ENCODE measurements at places on chromosomes 4 and X.
A peak's percentile ranks its signal among the peaks of the same experiment; 100 is the strongest.

DNA sequence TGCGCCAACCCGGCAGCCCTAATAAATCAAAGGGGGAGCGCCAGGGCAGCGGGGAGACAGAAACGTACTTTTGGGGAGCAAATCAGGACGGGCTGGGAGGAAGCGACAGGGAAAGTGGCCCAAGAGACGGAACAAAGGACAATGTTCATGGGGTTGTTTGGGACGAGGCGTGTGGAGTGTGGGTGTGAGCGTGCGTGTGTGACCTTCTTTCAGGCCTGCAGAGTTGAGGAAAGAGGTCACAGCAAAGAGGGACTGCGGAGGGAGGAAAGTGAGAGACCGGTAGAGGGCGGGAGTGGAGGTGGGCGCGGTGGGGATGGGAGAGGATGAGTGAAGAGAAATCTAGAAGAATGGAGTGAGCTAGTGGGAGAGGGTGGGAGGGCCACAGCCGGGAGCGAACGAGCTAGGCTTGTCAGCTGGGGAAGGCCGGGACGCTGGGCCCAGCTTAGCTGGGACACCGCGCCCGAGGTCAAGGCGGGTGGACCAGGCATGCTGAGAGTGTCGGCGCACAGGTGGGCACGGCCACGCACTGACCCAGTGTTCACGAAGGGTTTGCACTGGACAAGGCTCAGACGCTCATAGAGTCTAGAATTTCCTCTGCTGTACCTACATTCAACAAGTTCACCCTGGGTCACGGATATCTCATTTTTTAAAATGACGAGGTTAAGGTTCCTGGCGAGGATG is 14.7 kb upstream of the PITX2 start:
- DNase-seq: no peak

DNA sequence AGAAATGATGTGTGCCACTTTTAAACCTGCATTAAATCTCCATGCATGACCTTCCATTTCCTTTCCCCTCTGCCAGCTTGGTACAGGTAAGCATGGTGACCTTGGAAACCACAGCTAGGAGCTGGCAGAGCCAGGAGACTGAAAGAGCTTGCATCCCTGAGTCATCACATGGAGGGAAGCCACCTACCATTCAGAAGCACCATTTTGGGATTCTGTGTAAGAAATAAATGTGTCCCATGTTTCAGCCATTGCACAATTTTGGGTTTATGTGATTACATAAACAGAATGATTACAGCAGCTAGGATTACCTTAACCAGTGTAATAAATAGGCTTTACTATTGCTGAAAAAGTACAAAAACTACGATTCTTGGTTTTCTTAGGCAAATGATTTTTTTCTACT is 17.3 kb upstream of the CCDC149 start:
- no peak for DNase-seq

GRCh38 chrX:16185725-16186136 is 18.4 kb downstream of the MAGEB17 start:
- DNase-seq: no peak

GRCh38 chr4:111450867-111451266 is 694.4 kb upstream of the FAM241A start:
- no peak for DNase-seq

DNA sequence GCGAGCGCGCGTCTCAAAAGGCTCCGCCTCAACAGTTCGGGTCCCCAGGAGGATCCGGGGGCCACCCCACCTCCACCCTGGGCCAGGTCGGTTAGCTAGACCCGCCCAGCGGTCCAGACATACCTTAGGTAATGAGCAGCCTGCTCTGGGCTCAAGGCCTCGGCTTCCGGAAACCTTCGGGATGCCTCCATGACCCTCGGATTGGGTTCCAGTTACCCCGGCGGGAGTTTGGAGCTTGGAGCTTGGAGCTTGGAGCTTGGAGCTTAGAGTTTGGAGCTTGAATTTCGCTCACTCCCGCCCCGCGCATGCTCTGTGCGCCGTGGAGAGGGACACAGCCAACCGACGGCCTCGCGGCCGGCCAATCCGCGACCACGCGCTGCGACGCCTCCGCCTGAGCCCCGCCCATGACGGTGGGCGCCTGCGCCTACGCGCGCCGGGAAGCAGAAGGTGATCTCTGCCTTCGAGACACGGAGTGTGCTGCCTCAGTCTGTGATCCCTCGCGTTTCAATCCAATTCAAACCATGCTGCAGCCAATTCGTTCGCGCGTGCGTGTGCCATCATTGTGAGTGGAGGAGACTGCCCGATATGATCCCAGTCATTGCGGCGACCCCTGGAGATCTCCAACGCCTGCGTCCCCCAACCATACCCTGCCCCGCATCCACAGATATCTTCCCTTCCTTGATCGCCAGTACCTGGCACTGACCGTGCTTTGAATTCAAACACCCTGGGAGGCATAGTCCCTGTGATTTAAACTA is at the start of gene ERCC6L:
ERCC6L (minus strand) TSS at position 307 of the 755 bp plus-strand sequence; CDS start at position 191, 116 bp downstream.
- DNase-seq: peak; percentile 66

- no peak for DNase-seq
Measured at GRCh38 chrX:39983715-39984114, 114.0 kb downstream of the BCOR start.

GRCh38 chrX:133810925-133811324 is 174.5 kb downstream of the GPC3 start:
- no peak for DNase-seq

GRCh38 chr4:110188113-110188512 is 10.3 kb downstream of the ELOVL6 start:
- DNase-seq: no peak

DNA sequence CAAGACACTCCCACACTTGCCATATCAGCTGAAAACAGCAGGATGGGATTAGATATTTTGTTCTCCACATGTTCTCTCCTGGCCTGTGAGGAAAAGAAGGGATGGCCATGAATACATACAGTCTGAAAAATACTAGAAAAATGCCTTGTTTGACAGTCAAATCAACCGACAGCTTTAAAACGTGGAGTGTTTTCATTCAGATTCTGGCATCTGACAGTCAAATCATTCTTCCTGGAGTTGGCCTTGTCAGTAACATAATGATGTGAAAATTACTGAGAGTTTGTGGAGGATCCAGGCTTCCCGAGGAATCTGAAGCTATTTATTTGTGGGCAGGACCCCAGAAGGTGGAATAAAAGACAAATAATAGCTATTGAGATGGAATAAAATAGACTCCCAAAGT is 188.2 kb downstream of the LDB2 start:
- no peak for DNase-seq

DNA sequence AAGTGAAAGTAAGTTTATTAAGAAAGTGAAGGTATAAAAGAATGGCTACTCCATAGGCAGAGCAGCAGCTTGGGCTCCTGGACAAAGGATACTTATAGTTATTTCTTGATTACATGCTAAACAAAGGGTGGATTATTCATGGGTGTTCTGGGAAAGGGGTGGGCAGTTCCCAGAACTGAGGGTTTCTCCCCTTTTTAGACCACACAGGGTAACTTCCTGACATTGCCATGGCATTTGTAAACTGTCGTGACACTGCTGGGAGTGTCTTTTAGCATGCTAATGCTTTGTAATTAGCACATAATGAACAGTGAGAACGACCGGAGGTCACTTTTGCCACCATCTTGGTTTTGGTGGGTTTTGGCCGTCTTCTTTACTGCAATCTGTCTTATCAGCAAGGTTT is 557.6 kb downstream of the SPRY1 start:
- no peak for DNase-seq

DNA sequence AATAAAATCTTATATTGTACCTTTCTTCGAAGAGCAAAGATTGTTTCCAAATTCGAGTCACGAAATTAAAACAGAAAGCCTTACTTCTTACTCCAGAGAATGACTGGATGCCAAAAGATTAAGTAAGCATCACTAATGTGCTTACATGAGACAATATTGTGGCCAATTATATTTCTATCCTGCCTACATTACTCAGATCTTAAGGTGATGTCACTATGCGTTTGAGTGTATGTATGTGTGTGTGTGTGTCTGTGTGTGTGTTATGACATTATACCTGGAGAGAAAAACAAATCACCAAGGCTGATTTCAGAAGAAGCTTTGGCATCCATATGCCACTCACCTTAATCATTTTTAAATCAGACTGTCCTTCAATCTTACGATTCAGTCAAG is 556.3 kb downstream of the PPARGC1A start:
- no peak for DNase-seq

GRCh38 chr4:142248946-142249345 is 597.2 kb downstream of the INPP4B start:
- no peak for DNase-seq

- DNase-seq: peak; percentile 18
Measured at GRCh38 chrX:72094894-72095293, 36.8 kb downstream of the RTL5 start.

- no peak for DNase-seq
Measured at GRCh38 chr4:77618383-77619241, 13.0 kb downstream of the CXCL13 start.

GRCh38 chrX:154040863-154041262 is 21.2 kb upstream of the IRAK1 start:
- DNase-seq: no peak

- no peak for DNase-seq
Measured at GRCh38 chr4:76504613-76505465, 69.8 kb downstream of the SHROOM3 start.

- no peak for DNase-seq
Measured at GRCh38 chr4:140673729-140674128, 82.5 kb downstream of the TBC1D9 start.

- DNase-seq: no peak
Measured at GRCh38 chrX:15158736-15159406, 111.0 kb downstream of the ASB9 start.

- DNase-seq: no peak
Measured at GRCh38 chr4:167578906-167579305, 344.6 kb upstream of the SPOCK3 start.

DNA sequence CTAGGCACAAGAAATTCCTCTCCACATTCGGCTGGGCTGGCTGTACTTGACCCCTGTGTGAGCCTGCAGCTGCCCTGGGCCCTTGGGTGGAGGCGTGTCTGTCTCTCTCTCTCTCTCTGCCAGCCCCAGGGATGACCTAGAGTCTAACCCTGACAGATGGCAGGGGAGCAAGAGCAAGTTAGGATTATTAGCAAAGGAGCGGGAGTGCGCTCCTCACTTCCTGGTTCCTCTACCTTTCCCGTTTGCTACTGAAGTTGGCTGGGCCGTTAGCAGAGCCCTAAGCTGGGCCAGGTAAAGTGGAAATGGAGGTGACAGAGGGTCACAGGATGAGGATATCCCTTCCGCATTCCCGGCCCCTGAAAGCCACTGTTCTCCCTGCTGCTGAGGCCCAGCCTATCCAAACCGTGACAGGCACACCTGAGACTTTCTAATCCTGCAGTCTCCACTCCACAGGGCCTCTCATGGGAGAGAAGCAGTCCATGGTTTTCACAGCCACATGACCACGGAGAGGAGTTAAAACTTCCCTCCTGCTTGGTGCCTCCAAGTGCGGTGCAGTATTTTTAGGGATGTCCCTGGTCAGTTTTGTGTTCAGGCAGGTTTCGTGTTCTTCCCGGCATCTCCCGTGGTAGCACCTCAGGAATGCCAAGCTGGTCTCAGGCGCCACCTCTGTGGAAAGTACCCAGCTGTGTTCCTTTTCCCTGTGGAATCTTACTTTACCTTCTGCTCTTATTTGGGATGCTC is 79.3 kb downstream of the CLDN22 start:
- DNase-seq: no peak

- DNase-seq: no peak
Measured at GRCh38 chr4:149555799-149556198, 259.8 kb downstream of the IQCM start.

GRCh38 chr4:145230726-145231125 is 50.3 kb upstream of the OTUD4 start:
- no peak for DNase-seq

DNA sequence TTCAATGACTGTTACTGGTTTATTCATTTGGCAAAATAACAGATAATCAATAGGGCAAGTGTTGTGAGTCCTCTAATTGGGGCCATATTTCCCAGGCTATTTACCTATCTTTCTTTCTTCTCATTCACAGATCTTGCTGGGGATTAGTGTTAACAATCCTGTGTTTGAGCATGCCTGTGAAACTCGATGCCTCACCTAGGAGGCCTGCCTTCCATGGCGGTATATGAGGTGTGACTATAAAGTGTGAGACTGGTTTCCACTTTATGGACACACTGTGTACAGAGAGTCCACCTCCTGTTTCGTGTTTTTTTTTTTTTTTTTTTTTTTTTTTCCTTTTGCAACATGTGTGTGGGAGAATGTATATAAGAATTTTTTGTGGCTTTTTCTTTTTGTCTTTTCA is 199.3 kb downstream of the BMPR1B start:
- DNase-seq: no peak

- no peak for DNase-seq
Measured at GRCh38 chr4:123312116-123312515, 84.5 kb upstream of the SPRY1 start.

- no peak for DNase-seq
Measured at GRCh38 chrX:126836186-126836585, 16.7 kb downstream of the PRR32 start.

- DNase-seq: no peak
Measured at GRCh38 chrX:55697381-55697780, 20.2 kb upstream of the RRAGB start.

- DNase-seq: no peak
Measured at GRCh38 chr4:173414456-173414855, 15.5 kb upstream of the SCRG1 start.

DNA sequence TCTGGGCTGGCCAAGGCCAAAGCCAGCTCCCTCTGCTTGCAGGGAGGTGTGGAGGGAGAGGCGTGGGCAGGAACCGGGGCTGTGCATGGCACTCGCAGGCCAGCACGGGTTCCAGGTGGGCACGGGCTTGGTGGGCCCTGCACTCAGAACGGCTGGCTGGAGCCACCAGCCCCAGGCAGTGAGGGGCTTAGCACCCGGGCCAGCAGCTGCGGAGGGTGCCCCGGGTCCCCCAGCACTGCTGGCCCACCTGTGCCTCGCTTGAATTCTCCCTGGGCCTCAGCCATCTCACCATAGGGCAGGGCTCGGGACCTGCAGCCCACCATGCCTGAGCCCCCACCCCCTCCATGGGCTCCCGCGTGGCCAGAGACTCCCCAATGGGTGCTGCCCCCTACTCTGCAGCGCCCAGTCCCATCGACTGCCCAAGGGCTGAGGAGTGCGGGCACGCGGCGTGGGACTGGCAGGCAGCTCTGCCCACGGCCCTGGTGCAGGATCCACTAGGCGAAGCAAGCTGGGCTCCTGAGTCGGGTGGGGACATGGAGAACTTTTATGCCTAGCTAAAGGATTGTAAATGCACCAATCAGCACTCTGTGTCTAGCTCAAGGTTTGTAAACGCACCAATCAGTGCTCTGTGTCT is 193.9 kb downstream of the LARP7 start:
- no peak for DNase-seq

- DNase-seq: no peak
Measured at GRCh38 chrX:49171752-49172279, at the start of gene PLP2. TSS of gene PLP2 (plus strand) at chrX:49171898. CDS start at chrX:49172001, 103 bp downstream.

DNA sequence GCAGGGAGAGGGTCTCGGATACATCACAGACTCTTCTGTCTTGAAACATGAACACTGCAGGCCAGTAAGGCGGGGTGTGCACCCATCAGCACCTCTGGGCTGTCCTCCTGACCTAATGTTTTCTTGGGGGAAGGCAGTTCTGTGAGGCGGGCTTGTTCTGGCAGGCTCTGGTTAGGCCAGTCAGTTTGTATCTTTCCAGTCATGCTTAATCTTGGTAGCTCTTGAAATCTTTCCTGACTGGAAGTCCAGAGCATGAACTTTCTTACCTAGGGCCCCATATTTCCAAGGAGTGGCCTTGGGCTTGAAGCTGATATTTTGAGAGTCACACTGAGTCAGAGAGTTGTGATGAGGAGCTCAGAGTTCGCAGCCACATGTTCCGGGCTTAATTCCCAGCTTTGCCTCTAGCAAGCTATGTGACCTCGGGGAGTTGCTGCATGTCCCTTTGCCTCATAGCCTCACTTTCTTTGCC is 54.2 kb upstream of the RASSF6 start:
- no peak for DNase-seq
